ENCODE measurements at places on chromosomes 6 and 20. TPM values are rescaled to one million over a fixed set of nuclear protein-coding genes. Genes with fewer than 3 reads are reported as not detected.

DNA sequence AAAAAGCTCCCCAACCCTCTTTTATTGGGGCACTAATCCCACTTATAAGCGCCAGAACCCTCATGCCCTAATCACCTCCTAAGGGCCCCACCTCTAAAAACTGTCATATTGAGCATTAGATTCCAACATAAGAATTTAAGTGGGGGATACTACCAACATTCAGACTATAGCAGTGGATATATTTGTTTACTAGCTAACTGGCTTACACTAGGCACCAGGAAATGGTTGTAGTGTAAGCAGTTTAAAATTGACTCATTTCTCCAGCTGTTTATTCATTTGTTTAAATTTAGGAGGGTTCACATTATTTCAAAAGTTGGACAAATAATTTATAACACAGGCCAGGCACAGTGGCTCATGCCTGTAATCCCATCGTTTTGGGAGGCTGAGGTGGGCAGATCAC is 22.9 kb downstream of the MTO1 start:
- no peaks in the 10 kb centered on the region for H3K4me1 ChIP-seq
- H3K27me3 ChIP-seq: no peaks in the 10 kb centered on the region
- DNase-seq: no peak
- H3K27ac ChIP-seq: no peak overlapping the region
- no peak overlapping the region for H3K4me3 ChIP-seq

GRCh38 chr6:44115866-44116265 is 11.4 kb downstream of the MRPL14 start:
- no peak overlapping the region for H3K27ac ChIP-seq
- no peaks in the 10 kb centered on the region for H3K27me3 ChIP-seq
- H3K4me1 ChIP-seq: peaks cover 28% of the 10 kb centered on the region
- H3K36me3 ChIP-seq: peaks cover 93% of the 10 kb centered on the region

DNA sequence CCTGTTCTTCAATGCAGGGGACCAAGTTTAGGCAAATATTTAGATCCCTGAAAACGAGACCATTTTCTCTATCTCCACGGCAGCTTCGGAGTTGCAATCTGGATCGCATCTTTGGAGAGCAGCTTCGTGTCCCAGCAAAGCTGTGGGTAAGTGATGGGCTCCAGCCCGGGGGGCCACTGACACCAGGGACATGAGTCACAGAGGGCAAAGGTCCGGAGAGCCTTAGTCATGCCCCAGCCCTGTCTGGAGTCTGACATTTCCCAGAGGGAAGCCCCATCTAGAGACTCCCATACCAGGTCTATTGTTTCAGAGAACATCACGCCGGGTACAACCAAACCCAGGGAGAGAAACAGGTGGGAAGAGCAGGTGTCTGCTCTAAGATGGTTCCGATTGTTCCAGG is 95.9 kb downstream of the NFATC2 start:
- DNase-seq: peak; percentile 53
- no peak overlapping the region for H3K4me3 ChIP-seq
- H3K27me3 ChIP-seq: no peaks in the 10 kb centered on the region
- H3K4me1 ChIP-seq: no peaks in the 10 kb centered on the region

GRCh38 chr6:45667300-45667699 is 289.6 kb upstream of the SUPT3H start:
- H3K4me3 ChIP-seq: no peak overlapping the region
- no peaks in the 10 kb centered on the region for H3K4me1 ChIP-seq
- no peak for DNase-seq
- H3K27ac ChIP-seq: no peak overlapping the region

GRCh38 chr6:145569140-145569539 is 166.2 kb downstream of the EPM2A start:
- DNase-seq: no peak
- H3K27ac ChIP-seq: no peak overlapping the region
- H3K36me3 ChIP-seq: no peaks in the 10 kb centered on the region
- H3K4me3 ChIP-seq: no peak overlapping the region
- H3K27me3 ChIP-seq: no peaks in the 10 kb centered on the region

GRCh38 chr6:62805431-62805830 is 405.8 kb upstream of the FKBP1C start:
- H3K36me3 ChIP-seq: no peaks in the 10 kb centered on the region
- no peak overlapping the region for H3K4me3 ChIP-seq
- H3K27me3 ChIP-seq: no peaks in the 10 kb centered on the region
- H3K27ac ChIP-seq: no peak overlapping the region
- DNase-seq: no peak

DNA sequence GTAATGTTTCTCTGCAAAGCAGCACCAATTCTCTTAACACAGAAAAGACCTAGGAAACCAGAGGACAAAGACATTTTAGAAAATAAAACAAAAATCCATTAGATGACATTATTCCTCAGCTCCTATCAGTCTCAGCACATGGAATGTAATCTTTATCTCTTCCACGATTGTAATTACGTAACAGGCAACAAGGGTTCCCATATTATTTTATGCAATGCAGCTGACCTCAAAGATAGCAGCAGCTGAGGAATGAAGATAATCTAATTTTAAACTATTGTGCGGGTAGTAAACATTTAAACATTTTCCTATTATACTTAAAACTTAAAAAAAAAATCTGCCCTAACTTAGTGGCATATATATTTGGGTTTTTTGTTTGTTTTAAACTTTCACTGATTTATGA is 33.0 kb upstream of the PTCHD4 start:
- H3K27ac ChIP-seq: no peak overlapping the region
- no peak for DNase-seq
- H3K4me3 ChIP-seq: no peak overlapping the region
- no peaks in the 10 kb centered on the region for H3K4me1 ChIP-seq
- no peaks in the 10 kb centered on the region for H3K27me3 ChIP-seq

GRCh38 chr20:57657535-57658446 is 37.6 kb upstream of the ZBP1 start:
- no peaks in the 10 kb centered on the region for H3K36me3 ChIP-seq
- no peaks in the 10 kb centered on the region for H3K4me1 ChIP-seq
- peaks cover 17% of the 10 kb centered on the region for H3K27me3 ChIP-seq
- no peak overlapping the region for H3K4me3 ChIP-seq
- no peak for DNase-seq

GRCh38 chr6:44052419-44053023 is 74.7 kb downstream of the MRPL14 start:
- H3K4me1 ChIP-seq: peaks cover 67% of the 10 kb centered on the region
- no peaks in the 10 kb centered on the region for H3K36me3 ChIP-seq
- peak; percentile 80 for DNase-seq
- no peaks in the 10 kb centered on the region for H3K27me3 ChIP-seq

DNA sequence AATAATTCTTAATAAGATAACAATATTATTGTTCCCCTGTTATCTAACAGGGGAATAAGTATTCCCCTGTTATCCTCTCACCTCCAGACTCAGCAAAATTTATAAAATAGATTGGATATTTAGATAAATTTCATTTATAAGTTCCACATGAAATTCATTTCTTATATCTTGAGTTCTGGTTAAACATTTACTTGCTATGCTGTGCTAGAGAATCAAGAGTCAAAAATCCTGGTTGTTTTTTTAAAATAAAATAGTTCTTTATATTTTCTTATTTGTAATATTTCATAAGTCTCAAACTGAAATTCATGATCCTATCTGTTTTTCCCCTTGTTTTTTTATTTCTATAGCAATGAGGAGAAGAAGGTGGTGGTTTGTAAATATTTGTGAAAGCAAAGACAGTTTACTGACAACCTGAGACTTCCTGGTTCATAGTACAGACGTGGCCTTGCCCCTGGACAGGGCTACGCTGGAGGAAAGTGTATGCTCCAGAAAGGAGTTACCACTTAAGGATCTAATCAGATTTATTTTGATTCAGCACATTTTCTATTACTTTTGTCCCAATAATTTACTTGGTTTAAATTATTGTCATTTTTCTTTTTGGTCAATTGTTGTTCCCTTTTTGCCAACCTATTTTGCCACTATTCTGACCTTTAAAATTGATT is 37.8 kb upstream of the MARCKS start:
- no peak for DNase-seq
- H3K36me3 ChIP-seq: no peaks in the 10 kb centered on the region
- no peak overlapping the region for H3K27ac ChIP-seq
- no peaks in the 10 kb centered on the region for H3K4me1 ChIP-seq
- H3K27me3 ChIP-seq: no peaks in the 10 kb centered on the region

GRCh38 chr20:58895448-58896180 is 43.1 kb downstream of the GNAS start:
- no peak for DNase-seq
- H3K36me3 ChIP-seq: peaks cover 63% of the 10 kb centered on the region
- H3K4me1 ChIP-seq: peaks cover 8% of the 10 kb centered on the region
- no peaks in the 10 kb centered on the region for H3K27me3 ChIP-seq

- H3K27me3 ChIP-seq: peaks cover 6% of the 10 kb centered on the region
- no peak for DNase-seq
- H3K4me3 ChIP-seq: no peak overlapping the region
- H3K27ac ChIP-seq: no peak overlapping the region
Observed at GRCh38 chr6:89956182-89956581, 61.9 kb downstream of the GJA10 start.

DNA sequence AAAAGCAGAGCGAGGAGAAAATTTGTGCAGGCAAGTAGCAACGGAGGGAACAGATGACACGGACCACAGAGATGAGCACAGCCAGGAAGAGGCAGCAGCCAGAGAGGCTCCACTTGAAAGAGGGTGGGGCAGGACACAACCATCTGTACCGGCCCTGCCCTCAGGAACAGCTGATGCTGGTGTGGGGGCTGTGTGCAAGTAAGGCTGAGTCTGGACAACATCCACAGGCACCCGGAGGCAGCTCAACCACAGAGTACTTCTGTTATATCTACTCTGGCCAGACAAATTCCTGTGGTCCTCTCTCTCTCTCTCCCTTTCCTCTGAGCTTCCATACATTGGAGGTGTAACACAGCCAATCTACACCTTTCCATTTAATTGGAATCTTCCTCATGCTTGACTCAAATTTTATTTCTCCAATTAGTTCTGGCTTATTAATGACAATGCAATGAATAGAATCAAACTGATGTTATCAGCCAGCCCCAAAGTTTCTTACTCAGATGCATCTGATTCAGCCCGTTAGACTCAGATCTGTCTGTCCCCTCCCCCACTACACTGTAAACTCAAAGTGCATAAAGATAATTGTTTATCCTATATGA is 24.9 kb downstream of the KIF13A start:
- H3K27me3 ChIP-seq: no peaks in the 10 kb centered on the region
- H3K4me3 ChIP-seq: no peak overlapping the region
- peaks cover 51% of the 10 kb centered on the region for H3K4me1 ChIP-seq
- peak; percentile 96 for DNase-seq
- no peaks in the 10 kb centered on the region for H3K36me3 ChIP-seq

DNA sequence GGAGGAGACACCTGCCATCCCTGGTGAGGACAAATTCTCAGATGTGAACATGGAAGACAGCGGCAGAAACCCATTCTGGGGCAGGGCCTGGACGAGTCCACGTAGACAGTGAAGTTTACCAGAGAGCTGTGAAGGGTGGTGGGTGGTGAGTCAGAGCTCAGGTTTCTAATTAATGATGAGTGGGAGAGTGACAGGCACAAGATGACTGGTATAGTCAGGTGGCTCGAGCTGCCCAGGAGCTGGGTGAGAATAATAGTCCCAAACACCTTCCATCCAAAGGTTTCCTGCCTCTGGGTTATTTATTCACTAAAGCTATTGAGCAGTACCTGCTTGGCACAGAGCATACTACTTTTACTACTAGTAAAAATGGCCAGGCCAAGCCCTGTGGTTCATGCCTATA is 6.0 kb downstream of the TLDC2 start:
- no peak overlapping the region for H3K27ac ChIP-seq
- H3K4me3 ChIP-seq: no peak overlapping the region
- peaks cover 13% of the 10 kb centered on the region for H3K4me1 ChIP-seq
- DNase-seq: no peak
- no peaks in the 10 kb centered on the region for H3K27me3 ChIP-seq

GRCh38 chr6:144797881-144798589 is 512.9 kb downstream of the UTRN start:
- H3K4me1 ChIP-seq: no peaks in the 10 kb centered on the region
- DNase-seq: no peak
- H3K4me3 ChIP-seq: no peak overlapping the region
- H3K27ac ChIP-seq: no peak overlapping the region
- H3K36me3 ChIP-seq: no peaks in the 10 kb centered on the region

GRCh38 chr20:3276680-3277015 is 37.7 kb upstream of the SLC4A11 start:
- no peak overlapping the region for H3K27ac ChIP-seq
- no peaks in the 10 kb centered on the region for H3K27me3 ChIP-seq
- no peaks in the 10 kb centered on the region for H3K4me1 ChIP-seq
- H3K4me3 ChIP-seq: no peak overlapping the region
- H3K36me3 ChIP-seq: peaks cover 3% of the 10 kb centered on the region

DNA sequence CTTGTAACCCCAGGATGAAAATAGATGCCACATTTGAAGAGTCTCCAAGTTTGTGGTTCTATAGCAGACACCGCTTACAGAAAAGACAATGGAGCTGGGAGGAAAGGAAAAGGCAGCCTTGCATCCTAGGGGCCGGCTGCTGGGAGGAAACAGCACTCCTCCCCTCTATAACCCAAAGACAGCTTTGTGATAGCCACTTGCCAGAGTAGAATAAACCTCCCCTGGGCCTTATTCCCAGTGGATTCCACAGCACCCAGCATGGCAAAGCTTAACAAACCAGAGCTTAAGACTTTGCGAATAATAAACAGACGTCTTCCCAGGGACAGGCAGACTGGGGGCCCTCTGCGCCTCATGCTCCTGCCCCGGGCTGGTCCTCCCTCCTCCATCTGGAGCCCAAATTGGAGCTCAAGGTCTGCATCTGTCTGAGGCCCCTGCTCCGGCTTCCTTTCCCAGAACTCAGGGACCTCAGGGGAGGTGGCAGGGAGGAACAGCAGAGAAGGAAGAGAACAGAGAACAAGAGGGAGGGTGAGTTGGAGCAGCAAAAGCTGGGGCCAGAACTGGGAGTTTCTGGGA is 8.8 kb upstream of the TAF8 start:
- no peaks in the 10 kb centered on the region for H3K27me3 ChIP-seq
- no peak overlapping the region for H3K4me3 ChIP-seq
- H3K4me1 ChIP-seq: peaks cover 48% of the 10 kb centered on the region
- no peak for DNase-seq
- H3K36me3 ChIP-seq: no peaks in the 10 kb centered on the region

GRCh38 chr6:154890874-154891273 is 104.2 kb upstream of the TIAM2 start:
- H3K27ac ChIP-seq: no peak overlapping the region
- no peak overlapping the region for H3K4me3 ChIP-seq
- no peaks in the 10 kb centered on the region for H3K36me3 ChIP-seq
- DNase-seq: no peak
- no peaks in the 10 kb centered on the region for H3K27me3 ChIP-seq
- H3K4me1 ChIP-seq: no peaks in the 10 kb centered on the region

- H3K36me3 ChIP-seq: no peaks in the 10 kb centered on the region
- H3K4me3 ChIP-seq: no peak overlapping the region
- no peaks in the 10 kb centered on the region for H3K4me1 ChIP-seq
- no peaks in the 10 kb centered on the region for H3K27me3 ChIP-seq
- H3K27ac ChIP-seq: no peak overlapping the region
Observed at GRCh38 chr6:136684466-136684865, 107.8 kb downstream of the MAP3K5 start.

The VGLL2 gene
- total RNA-seq: not detected

The KCNS1 gene
- not detected for total RNA-seq

The FAM162B gene
- not detected for total RNA-seq

The RFX6 gene
- not detected for total RNA-seq

The RSPO4 gene
- 0.09 TPM for total RNA-seq

The ZSCAN31 gene
- total RNA-seq: 5.7 TPM

The GINS1 gene
- 31.8 TPM for total RNA-seq

The APCDD1L gene
- total RNA-seq: not detected

The ELOVL4 gene
- total RNA-seq: not detected

The SLC17A1 gene
- not detected for total RNA-seq

The EFCAB8 gene
- total RNA-seq: not detected
